ENCODE measurements at places on chromosomes 12 and 14.
A peak's percentile ranks its signal among the peaks of the same experiment; 100 is the strongest.

DNA sequence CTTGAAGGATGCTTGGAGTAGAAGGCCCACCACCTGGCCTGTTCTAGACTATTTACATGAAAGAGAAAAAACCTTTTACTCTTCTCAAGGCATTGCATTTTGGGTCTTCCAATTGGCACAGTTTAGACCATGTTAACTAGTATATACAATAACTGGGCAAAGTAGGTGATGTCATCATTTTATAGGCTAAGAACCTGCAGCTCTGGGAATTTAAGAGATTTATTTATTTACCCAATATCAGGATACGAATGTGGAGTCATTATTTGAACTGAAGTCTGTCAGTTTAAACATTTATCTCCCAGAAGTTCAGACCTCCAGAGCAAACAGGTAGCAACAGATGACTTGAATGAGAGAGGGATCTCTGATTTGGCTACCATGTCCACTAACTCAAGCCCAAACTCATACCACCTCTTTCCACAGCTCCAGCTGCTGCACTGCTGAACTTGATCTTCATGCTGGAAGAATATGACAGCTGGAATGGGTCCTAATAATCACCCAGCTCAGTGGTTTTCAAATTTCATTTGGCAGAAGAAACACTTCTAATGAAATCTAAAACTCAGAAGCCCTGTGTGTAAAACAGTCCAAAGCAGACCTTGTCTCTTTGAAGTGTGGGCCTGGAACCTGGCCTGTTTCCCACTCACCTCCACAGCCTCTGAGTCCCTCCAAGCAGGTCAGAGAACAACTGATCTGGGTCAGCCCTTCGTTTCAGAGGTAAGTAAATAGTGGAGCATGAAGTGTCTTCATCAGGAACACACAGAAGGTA, 179.2 kb downstream of the EMP1 start:
- no peak for DNase-seq
- H3K27ac ChIP-seq, result no peak overlapping the region
- H3K4me3 ChIP-seq, result no peak overlapping the region
- peaks cover 8% of the 10 kb centered on the region for H3K36me3 ChIP-seq
- H3K27me3 ChIP-seq, result peaks cover 2% of the 10 kb centered on the region
- no peaks in the 10 kb centered on the region for H3K4me1 ChIP-seq

GRCh38 chr12:21001778-21002177, 129.2 kb upstream of the SLCO1B1 start:
- no peaks in the 10 kb centered on the region for H3K4me1 ChIP-seq
- no peaks in the 10 kb centered on the region for H3K27me3 ChIP-seq
- no peak overlapping the region for H3K4me3 ChIP-seq
- no peak for DNase-seq

GRCh38 chr12:117966511-117966910, 2.3 kb downstream of the KSR2 start:
- no peaks in the 10 kb centered on the region for H3K36me3 ChIP-seq
- no peak overlapping the region for H3K4me3 ChIP-seq
- no peak for DNase-seq

- H3K4me3 ChIP-seq, result no peak overlapping the region
- H3K36me3 ChIP-seq, result no peaks in the 10 kb centered on the region
- no peaks in the 10 kb centered on the region for H3K4me1 ChIP-seq
- H3K27me3 ChIP-seq, result no peaks in the 10 kb centered on the region
- no peak for DNase-seq
- H3K27ac ChIP-seq, result no peak overlapping the region
Measured at GRCh38 chr12:24881227-24881626, 67.7 kb downstream of the BCAT1 start.

GRCh38 chr14:56271970-56272369, 153.8 kb downstream of the PELI2 start:
- no peaks in the 10 kb centered on the region for H3K36me3 ChIP-seq
- H3K27ac ChIP-seq, result no peak overlapping the region
- no peak overlapping the region for H3K4me3 ChIP-seq
- H3K27me3 ChIP-seq, result no peaks in the 10 kb centered on the region
- no peaks in the 10 kb centered on the region for H3K4me1 ChIP-seq
- DNase-seq, result no peak

GRCh38 chr12:113240395-113240794, 19.1 kb downstream of the TPCN1 start:
- no peak for DNase-seq
- no peak overlapping the region for H3K27ac ChIP-seq
- no peak overlapping the region for H3K4me3 ChIP-seq
- peaks cover 64% of the 10 kb centered on the region for H3K36me3 ChIP-seq

DNA sequence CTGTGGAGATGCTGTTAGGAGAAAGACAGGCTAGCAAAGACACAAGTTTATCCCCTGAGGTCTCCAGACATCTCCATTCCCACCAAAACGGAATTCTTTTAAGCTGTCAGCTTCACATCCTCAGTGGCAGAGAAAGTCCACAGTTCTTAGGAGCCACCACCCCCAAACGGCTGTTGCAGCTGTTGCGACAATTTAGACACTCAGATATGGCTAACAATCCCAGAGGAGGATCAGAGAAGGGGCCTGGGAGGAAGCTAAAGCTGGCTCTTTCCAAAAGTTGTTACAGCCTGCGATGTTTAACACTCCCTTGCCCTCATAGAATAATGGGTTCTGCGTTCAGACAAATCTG, 1.9 kb upstream of the ATP5MC2 start:
- DNase-seq, result no peak
- no peak overlapping the region for H3K4me3 ChIP-seq
- H3K36me3 ChIP-seq, result no peaks in the 10 kb centered on the region
- no peak overlapping the region for H3K27ac ChIP-seq

- no peak overlapping the region for H3K27ac ChIP-seq
- H3K4me3 ChIP-seq, result no peak overlapping the region
- no peaks in the 10 kb centered on the region for H3K4me1 ChIP-seq
- DNase-seq, result no peak
Measured at GRCh38 chr14:82447586-82447985, 913.9 kb upstream of the SEL1L start.

DNA sequence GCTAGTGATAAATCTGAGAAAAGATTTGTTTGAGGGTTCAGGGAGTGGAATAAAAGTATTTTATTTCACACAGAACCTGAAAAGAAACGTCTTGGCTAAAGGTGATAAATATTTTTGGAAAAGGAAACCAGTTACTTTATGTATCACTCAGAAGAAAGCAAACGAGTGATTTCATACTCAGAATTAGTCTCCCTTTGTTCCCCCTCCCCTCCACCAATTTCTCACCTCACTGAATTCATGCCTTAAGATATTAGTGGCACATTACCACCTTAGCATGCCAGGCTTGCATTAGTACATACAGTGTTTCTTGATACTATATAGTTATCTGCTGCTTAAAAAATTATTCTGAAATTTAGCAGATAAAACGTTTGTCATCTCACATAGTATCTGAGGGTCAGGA, 28.2 kb downstream of the G2E3 start:
- H3K27ac ChIP-seq, result no peak overlapping the region

GRCh38 chr12:54227376-54227775, 38.6 kb upstream of the SMUG1 start:
- peaks cover 9% of the 10 kb centered on the region for H3K4me1 ChIP-seq
- no peak for DNase-seq
- no peak overlapping the region for H3K4me3 ChIP-seq
- no peak overlapping the region for H3K27ac ChIP-seq
- H3K27me3 ChIP-seq, result no peaks in the 10 kb centered on the region

DNA sequence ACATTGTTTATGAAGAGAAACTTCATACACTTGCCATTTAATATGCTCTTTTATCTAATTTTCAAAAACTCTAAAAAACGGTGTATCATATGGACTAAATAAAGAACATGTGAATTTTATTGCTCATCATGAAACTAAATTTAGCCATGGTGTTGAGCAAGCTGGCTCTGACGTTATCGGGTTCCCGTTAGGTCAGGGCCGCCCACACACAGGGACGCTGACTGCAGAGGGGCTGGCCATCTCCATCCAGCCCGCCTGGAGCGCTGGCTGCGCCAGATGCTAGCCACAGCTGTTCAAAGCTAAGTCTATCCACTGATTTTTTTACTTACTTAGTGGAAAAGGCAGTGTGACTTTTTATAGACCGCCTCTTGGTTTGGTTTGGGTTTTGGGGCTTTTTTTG, 36.5 kb upstream of the DYNC1H1 start:
- DNase-seq, result no peak
- H3K4me3 ChIP-seq, result no peak overlapping the region
- H3K36me3 ChIP-seq, result peaks cover 46% of the 10 kb centered on the region
- no peaks in the 10 kb centered on the region for H3K27me3 ChIP-seq
- H3K27ac ChIP-seq, result peak overlapping the region; percentile 36

DNA sequence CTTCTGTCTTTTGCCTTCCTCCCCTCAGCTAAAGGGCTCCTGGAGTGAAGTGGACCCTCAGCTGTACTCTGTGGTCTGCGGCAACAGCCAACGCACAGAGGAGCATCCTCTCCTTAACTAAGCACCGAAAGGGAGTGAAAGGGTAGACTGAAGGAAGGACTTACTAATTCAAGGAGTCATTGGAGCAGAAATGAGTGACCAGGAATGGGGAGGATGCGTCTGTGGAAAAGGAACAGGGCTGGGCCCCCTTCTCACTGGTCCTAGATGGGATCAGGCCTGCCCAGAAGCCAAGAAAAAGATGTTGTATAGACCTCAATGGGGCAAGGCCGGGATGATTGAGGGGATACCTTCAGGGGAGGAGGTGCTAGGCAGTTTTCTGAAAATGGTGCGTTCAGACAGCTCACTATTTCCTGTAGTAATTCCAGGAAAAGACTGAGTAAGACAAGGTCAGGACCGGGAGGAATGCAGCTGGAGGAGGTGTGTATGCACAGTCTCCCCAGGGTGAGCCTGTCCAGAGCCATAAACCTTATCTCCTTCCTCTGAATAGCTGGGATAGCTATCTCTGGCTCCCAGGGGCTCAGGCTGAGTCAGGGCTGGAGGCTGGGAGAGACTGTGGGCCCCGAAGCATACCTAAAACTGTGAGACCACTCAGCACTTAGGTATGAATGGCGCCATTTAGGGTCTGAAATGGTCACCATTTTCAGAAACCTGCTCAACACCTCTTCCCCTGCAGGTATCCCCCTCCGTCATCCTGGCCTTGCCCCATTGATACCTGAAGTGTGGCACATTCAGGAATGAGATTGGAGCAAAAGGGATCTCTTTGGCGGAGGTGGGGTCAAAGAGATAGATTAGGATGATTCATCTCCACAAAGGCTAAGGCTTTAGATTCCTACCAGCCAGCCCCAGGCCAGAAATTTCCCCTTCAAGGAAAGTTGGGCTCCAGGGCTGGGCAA, 20.2 kb upstream of the KRT8 start:
- no peaks in the 10 kb centered on the region for H3K36me3 ChIP-seq
- H3K27ac ChIP-seq, result no peak overlapping the region
- H3K4me1 ChIP-seq, result no peaks in the 10 kb centered on the region
- no peak overlapping the region for H3K4me3 ChIP-seq
- peaks cover 4% of the 10 kb centered on the region for H3K27me3 ChIP-seq

DNA sequence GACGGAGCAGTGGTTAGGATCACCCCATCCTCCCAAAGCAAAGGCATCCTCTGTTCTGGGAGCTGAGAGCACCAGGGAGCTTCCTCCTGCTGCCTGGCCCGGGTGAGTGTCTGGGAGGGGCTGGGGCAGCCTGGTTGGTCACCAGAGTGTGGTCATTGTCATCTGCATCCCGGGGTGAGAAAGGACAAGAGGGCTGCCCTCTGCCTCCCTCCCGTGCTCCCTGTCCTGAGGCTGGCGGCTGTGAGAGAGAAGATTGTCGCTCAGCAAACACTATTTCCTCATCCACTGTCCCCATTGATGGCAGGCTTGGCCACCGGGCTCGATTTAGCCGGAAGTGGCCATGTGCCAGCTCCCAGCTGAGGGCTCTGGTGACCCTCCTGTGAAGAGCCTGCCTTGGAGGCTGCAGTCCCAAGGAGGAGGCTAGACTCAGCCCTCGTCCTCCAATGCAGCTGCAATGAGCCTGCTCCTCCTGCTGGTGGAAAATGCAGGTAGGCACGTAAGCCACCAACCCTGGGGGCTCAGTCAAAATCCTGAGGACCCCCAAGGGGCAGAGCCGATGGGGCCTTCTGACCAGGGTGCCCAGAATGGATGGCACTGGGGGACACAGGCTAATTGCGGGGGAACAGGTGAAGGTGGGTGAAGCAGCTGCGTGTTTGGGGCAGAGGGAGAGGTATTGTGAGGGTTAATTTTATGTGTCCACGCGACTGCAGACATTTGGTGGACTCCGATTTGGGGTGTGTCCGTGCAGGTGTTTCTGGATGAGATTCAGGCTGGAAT, 155.7 kb downstream of the KIF26A start:
- H3K4me3 ChIP-seq, result no peak overlapping the region
- no peaks in the 10 kb centered on the region for H3K4me1 ChIP-seq
- H3K27ac ChIP-seq, result no peak overlapping the region
- H3K36me3 ChIP-seq, result no peaks in the 10 kb centered on the region

- no peak overlapping the region for H3K4me3 ChIP-seq
- H3K27me3 ChIP-seq, result no peaks in the 10 kb centered on the region
- no peaks in the 10 kb centered on the region for H3K36me3 ChIP-seq
- H3K4me1 ChIP-seq, result no peaks in the 10 kb centered on the region
- H3K27ac ChIP-seq, result no peak overlapping the region
- no peak for DNase-seq
Measured at GRCh38 chr12:24356240-24356804, 406.9 kb upstream of the SOX5 start.

DNA sequence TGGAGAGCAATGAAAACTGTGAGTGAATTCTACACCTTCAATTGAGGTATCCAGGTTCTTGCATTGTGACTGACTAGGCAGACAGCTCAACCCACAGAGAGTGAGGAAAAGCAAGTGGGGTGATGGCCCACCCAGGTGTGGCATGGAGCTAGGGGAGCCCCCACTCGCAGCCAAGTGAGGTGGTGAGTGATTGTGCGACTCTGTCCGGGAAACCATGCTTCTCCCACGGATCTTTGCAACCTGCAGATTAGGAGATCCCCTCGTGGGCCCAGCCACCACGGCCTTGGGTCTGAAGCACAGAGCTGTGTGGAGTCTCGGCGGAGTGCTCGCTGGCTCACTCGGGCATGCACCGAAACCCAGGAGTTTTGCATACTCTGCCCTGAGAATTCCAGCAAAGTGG, 120.1 kb downstream of the ALG10 start:
- no peak for DNase-seq
- no peaks in the 10 kb centered on the region for H3K4me1 ChIP-seq
- H3K36me3 ChIP-seq, result no peaks in the 10 kb centered on the region
- H3K27me3 ChIP-seq, result peaks cover 4% of the 10 kb centered on the region
- H3K27ac ChIP-seq, result no peak overlapping the region
- no peak overlapping the region for H3K4me3 ChIP-seq
